H1 (cell line): ENCODE measurements at places on chromosomes 11 and 22.

DNA sequence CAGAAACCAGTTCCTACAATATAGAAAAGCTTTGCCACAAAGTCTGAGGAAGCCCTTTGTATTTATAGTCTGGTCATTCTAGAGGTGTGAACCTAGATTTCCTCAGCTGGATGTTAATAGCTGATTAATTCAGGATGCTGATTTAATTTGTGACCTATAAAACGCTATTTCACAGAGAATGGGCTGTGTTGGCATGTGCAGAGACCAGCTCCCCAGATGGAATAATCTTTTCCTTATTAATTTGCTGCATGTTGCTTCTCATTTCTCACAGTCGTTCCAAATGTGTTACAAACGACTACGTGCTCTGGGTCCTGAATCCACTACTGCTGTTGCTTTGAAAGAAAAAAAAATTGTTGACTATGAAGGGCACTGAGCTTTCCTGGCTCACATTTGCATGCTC lies 49.3 kb downstream of the BDNF start:
- DNase-seq, result no peak

DNA sequence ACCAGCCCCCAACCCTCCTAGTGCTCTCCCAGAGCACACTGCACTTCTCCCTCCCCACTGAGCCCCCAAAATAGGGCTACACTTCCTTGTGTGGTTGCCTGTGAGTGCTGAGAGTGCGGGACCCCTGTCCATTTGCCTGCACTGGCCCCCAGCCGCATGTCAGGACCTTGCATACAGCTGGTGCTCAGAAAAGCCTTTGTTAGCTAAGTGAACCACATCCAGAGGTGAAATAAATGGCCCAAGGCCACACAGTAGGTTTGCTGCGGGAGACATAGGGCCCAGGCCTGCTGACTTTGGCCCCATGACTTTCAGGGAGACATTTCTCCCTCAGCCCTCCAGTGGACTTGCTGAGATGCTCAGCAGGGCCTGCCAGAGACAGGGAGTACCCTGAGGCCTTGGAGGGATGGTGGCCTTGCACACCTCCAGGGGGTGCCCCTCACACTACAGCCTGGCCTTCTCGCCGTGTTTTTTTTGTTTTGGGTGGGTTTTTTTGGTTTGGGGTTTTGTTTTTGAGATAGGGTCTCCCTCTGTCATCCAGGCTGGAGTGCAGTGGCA lies 10.2 kb downstream of the SSTR3 start:
- no peak for DNase-seq

- DNase-seq, result no peak
Observed at GRCh38 chr11:44812971-44813370, 86.2 kb downstream of the TSPAN18 start.

- DNase-seq, result no peak
Observed at GRCh38 chr11:116774661-116775060, 1.9 kb upstream of the BUD13 start.

GRCh38 chr11:78562398-78562797 lies 12.3 kb downstream of the NARS2 start:
- DNase-seq, result no peak

GRCh38 chr11:66489636-66490035 lies 9.4 kb downstream of the DPP3 start:
- DNase-seq, result no peak

DNA sequence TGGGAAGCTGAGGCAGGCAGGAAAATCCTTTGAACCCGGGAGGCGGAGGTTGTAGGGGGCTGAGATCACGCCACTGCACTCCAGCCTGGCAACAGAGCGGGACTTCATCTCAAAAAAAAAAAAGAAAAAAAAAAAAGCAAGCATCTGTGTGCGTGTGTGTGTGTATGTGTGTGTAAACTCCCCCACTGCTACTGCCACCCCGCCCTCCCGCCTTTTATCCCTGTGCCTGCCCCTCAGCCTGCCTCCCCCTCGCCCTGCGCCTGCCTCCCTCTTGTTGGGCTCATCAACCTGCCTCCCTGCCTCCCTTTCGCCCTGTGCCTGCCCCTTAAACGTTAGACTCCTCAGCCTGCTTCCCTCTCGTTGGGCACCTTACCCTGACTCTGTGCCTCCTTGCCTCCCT lies 18.0 kb downstream of the TMEM258 start:
- no peak for DNase-seq

DNA sequence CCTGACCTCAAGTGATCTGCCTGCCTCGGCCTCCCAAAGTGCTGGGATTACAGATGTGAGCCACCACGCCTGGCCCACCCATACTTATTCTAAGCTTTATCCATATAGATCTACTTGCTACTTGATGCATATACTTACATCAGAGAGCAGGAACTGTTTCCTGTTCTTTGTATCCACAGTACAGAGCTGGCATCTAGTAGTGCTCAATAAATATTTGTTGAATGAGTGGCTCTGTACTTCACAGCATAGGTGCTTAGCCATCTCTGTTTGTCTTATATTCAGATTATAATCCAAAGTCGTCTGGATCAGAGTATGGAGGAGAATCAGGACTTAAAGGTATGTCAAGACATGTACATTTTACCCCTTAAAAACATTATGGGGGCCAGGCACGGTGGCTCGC lies 38.6 kb upstream of the DLAT start:
- DNase-seq, result no peak

GRCh38 chr22:29344137-29344536 lies 28.6 kb upstream of the RASL10A start:
- DNase-seq, result no peak

DNA sequence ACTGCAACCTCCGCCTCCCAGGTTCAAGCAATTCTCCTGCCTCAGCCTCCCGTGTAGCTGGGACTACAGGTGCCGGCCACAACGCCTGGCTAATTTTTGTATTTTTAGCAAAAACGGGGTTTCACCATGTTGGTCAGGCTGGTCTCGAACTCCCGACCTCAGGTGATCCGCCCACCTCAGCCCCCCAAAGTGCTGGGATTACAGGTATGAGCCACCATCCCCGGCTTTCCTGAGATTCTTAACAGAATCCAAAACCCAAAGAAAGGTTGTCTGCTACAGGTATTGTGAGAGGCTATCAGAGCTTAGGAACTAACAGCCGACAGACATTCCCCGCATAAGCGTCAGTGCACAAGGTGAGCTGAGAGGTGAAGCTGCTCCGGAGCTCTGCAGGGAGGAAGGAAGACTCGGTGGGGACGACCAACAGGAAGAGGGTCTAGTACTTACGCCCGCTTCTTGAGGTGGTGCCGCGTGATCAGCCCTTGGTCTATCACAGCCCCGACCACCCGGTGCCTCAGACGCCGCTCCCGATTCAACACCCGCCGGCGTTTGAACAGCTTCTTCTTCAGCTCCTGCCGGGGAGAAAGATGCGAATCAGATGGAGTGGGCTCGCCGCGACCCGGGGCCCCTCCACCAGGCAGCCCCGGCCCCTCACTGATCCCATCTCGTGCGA lies 470 bp downstream of the C11orf98 start:
- DNase-seq, result no peak

- no peak for DNase-seq
Observed at GRCh38 chr11:15289723-15290122, 175.0 kb downstream of the INSC start.
